ENCODE measurements at places on chromosomes 1 and 21. TPM values are rescaled to one million over a fixed set of nuclear protein-coding genes. Genes with fewer than 3 reads are reported as not detected.

DNA sequence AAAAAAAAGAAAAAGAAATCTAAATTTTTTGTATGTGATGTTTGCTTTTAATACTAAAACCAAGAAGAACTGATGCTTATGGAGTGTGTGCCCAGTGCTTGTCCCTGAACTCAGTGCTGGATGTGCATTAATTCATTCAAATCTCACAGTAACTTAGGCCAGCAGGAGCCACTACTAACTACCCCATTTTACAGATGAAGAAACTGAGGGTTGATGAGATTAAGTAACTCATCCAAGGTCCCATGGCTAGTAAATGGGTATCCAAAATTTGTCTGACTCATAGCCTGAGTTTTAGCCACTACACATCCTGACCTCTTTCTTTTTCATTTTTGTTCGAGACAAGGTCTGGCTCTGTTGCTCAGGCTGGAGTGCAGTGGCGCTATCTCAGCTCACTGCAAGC, 127.9 kb downstream of the CCDC185 start:
- H3K4me3 ChIP-seq: no peak overlapping the region
- peaks cover 5% of the 10 kb centered on the region for H3K27me3 ChIP-seq
- peaks cover 16% of the 10 kb centered on the region for H3K4me1 ChIP-seq
- no peak for DNase-seq
- peaks cover 2% of the 10 kb centered on the region for H3K36me3 ChIP-seq

DNA sequence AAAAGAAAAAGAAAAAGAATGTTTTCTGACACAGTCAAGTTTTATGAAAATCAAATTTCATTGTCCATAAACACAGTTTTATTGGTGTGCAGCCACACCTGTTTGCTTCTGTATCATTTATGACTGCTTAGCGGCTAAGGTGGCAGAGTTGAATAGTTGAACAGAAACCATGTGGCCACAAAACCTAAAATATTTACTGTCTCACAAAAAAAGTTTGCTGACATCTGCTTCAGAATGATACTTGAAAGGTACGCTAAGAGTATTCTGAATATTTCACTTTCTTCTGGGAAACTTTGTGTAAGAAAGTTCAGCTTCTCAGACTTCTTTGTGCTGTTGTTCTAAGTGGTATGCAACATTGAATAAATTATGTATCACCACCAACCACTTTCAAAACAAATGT, 6.2 kb downstream of the KCNK1 start:
- DNase-seq: no peak
- no peak overlapping the region for H3K4me3 ChIP-seq
- no peak overlapping the region for H3K27ac ChIP-seq

EVI5 gene
- 11.0 TPM for total RNA-seq

OR2L8 gene
- total RNA-seq: not detected

- H3K36me3 ChIP-seq: no peaks in the 10 kb centered on the region
- DNase-seq: no peak
- H3K4me3 ChIP-seq: no peak overlapping the region
- no peak overlapping the region for H3K27ac ChIP-seq
- H3K4me1 ChIP-seq: no peaks in the 10 kb centered on the region
Observed at GRCh38 chr1:56303805-56304204, 275.6 kb downstream of the PLPP3 start.

All from activated T-helper 1 cell treated with anti-CD3 and anti-CD28 coated beads, Interleukin-12 subunit alpha, Interleukin-12 subunit beta, Interleukin-2, Interleukin-4 antibody, amounts not matched to agents 30 ng/mL and 10 ng/mL and 1 ng/mL, durations not matched to agents 14 hours and 24 hours and 36 hours (primary cell).